ENCODE measurements at places on chromosomes 11 and 22.
A peak's percentile ranks its signal among the peaks of the same experiment; 100 is the strongest.

GRCh38 chr11:120425527-120425926 lies 86.0 kb upstream of the GRIK4 start:
- DNase-seq: no peak

- DNase-seq: no peak
Observed at GRCh38 chr11:125175896-125176575, 11.5 kb downstream of the PKNOX2 start.

GRCh38 chr22:19986410-19987341 lies 29.9 kb downstream of the ARVCF start:
- DNase-seq: peak; percentile 52

DNA sequence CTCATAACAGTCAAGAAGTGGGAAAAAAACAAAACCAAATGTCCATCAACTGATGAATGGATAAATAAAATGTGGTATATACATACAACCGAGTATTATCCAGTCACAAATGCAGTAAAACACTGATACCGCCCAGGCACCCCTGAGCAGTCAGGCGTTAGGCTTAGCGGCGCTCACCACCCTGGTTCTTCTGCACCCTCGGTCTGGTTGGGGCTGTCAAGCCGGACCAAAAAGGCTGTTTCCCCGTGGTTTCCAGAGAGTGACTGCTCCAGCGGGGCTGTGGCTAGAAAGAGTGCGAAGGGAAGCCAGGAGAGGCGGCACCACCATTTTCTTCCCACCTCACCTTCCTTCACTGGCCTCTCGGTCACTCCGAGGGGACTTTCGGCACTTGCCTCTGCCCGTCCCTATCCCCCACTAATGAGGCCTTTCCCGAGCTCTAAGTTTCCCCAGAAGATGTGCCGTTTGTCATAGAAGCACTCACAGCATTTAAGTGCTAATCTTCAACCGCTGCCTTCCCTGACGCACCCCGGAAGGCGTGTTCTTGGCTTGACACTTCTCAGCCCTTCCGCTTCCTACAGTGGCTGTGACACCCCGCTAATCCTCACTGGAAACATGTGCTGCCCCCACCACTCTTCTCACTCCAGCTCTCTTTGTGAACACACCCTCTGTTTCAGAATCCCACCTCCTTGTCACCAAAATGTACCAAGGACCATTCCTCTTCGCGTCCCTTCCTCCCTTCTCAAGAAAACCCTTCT lies 42.4 kb downstream of the FCHSD2 start:
- no peak for DNase-seq

DNA sequence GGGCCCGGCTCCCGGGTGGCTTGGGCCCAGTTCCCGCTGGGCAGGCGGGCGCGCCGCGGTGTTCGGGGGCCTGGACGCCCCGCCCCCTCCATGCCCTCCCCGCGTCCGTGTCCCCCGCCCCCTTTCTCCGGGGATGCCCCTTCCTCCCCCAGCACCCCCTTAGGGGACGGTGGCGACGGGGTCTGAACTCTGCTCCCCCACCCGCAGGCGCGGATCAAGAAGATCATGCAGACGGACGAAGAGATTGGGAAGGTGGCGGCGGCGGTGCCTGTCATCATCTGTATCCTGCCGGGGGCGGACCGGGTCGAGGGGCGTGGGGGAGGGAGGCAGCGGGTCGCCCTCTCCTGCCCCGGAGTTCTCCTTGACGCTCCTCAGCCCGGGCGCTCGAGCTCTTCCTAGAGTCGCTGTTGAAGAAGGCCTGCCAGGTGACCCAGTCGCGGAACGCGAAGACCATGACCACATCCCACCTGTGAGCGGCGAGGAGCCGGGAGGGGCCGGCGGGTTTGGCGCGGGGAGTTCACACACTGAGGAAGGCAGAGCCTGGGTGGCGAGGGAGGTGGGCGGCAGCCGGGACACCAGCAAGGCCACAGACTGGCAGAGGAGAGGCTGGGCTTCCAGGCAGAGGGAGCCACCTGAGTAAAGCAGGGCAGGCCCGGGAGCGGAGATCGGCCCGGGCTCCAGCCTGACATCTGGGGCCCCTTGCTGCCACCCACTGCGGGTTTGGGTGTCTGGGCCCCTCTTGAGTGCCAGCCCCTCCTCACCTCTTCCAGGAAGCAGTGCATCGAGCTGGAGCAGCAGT lies 546 bp downstream of the DRAP1 start:
- peak; percentile 52 for DNase-seq

GRCh38 chr11:75184757-75185425 lies 34.0 kb downstream of the SLCO2B1 start:
- no peak for DNase-seq

DNA sequence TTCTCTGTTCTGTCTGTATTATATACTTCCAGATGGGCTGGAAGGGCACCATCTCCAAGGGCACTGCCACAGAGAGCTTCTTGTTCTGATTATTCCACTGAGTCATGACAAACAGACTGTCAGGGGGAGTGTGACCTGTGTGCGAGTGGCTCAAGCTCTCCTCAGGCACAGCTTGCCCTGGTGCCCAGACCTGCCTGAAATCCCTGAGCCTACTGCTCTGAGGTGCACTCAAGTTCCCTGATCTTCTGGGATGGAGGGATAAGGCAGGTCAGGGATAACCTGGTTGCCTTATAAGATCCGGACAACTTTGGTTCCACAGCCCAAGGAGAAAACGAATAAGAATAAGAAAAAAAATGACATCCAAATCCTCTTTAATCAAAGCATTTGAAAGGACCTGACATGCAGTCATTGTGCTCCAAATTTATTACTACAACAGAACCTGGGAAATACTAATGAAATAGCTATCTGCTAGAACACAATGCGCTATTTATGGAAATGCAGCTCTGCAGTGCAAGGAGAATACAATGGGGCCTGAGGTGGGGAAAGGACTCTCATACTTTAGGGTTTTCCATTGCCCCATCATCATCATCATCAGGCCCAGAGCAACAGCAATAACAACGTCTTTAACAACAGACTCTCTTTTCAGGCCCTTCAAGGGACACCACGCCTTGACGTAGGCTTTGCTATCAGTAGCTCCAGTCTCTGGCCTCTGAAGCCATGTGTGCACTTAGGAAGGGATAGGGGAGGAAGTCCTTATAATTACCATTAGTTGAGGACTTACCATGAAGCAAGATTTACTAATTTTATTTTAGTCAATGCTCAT lies 217.1 kb upstream of the KIRREL3 start:
- no peak for DNase-seq

DNA sequence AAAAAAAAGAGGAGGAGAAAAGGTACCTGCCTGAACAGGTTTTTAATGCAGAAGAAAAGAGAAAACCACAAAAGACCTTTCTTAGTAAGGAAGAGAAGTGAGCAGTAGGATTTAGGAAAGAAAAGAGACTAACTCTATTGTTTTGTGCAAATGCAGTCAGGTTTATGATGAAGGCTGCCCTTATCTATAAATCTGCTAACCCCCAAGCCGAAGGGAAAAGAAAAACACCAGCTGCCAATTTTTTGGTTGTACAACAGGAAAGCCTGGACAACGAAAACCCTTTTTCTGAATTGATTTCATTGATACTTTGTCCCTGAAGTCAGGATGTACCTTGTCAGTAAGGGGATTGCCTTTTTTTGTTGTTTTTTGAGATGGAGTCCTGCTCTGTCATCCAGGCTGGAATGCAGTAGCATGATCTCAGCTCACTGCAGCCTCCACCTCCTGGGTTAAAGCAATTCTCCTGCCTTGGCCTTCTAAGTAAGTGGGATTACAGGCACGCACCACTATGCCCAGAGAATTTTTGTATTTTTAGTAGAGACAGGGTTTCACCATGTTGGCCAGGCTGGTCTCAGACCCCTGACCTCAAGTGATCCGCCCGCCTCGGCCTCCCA lies 21.2 kb downstream of the POLD4 start:
- no peak for DNase-seq

DNA sequence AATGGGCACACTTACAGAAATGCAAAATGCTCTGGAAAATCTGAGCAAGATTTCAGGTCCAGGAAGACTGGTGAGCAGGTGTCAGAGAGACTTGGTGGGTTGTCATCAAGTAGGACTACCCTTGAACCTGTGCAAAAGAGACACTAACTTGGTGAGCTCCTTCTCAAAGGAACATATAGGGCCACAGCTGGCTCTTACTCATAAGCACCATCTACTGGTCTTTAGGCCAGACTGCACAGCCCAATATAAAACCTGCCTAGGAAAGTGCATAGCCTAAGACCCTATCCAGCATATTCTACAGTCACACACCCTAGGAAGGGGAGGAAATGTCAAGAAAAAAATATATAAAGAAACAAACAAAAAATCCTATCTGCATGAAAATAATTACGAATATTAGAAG lies 18.2 kb upstream of the OR10W1 start:
- DNase-seq: no peak

GRCh38 chr11:76257074-76257719 lies 50.9 kb upstream of the WNT11 start:
- no peak for DNase-seq

DNA sequence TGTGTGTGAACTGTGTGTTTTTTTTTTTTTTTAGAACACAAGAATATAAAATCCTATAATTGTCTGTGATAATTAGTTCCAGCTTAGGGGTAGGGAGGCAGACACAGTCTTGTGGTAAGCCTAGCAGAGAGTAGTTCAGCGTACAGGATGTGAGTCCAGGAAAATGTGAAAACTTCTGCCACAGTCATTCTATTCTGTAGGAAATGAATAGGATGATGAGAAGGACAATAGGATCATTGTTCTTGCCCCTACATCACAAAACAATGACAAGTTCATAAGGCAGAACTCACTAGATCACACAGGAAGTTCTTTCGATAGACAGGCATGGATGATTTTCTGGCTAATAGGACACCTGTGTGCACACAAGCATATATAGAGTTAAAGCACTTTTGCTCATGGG lies 132.2 kb downstream of the NAV2 start:
- no peak for DNase-seq

GRCh38 chr11:65194564-65194963 lies 12.8 kb downstream of the CAPN1 start:
- no peak for DNase-seq

DNA sequence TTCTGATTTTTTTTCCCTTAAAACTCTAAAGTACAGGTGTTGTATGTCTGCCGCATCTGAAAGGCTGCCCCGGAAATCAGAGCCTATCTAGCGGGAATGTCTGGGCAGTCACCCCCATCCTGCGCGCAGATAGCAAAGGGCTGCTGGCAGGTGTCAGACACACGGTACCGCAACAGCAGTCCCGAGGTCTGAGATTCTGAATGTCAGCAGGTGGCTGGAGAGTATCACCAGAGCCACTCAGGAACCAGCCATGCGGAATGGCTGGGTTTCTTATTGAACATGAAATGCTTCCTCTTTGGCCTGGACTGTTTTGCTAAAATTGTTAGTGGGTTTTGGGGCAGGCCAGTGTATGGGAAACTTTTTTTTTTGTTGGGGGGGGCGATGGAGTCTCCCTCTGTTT lies 53.3 kb downstream of the CERK start:
- DNase-seq: no peak

- no peak for DNase-seq
Observed at GRCh38 chr11:12938590-12939247, 70.4 kb upstream of the RASSF10 start.

- peak; percentile 77 for DNase-seq
Observed at GRCh38 chr11:12110201-12110713, at the start of gene MICAL2. Gene MICAL2, plus strand, starts transcription at chr11:12110590. Its CDS starts 51,566 bp downstream, at chr11:12162156.

DNA sequence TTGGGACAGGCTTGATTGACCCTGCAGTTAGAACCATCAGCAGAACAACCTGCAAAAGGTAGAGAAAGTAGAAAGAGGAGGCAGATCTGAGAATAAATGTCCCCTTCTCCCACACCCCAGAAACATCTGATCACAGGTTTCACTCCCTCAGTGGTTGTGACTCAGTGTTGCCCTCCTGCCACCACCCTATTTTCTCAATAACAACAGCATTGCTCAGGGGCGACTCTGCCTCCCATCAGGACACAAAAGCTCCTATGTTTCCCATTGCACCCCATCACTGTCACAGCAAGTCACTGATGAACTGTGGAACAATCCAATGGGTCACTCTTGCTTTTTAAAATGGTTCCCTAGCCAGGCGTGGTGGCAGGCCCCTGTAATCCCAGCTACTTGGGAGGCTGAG lies 110.2 kb downstream of the RASSF10 start:
- no peak for DNase-seq

- no peak for DNase-seq
Observed at GRCh38 chr11:67261640-67261945, 4.7 kb upstream of the GRK2 start.

DNA sequence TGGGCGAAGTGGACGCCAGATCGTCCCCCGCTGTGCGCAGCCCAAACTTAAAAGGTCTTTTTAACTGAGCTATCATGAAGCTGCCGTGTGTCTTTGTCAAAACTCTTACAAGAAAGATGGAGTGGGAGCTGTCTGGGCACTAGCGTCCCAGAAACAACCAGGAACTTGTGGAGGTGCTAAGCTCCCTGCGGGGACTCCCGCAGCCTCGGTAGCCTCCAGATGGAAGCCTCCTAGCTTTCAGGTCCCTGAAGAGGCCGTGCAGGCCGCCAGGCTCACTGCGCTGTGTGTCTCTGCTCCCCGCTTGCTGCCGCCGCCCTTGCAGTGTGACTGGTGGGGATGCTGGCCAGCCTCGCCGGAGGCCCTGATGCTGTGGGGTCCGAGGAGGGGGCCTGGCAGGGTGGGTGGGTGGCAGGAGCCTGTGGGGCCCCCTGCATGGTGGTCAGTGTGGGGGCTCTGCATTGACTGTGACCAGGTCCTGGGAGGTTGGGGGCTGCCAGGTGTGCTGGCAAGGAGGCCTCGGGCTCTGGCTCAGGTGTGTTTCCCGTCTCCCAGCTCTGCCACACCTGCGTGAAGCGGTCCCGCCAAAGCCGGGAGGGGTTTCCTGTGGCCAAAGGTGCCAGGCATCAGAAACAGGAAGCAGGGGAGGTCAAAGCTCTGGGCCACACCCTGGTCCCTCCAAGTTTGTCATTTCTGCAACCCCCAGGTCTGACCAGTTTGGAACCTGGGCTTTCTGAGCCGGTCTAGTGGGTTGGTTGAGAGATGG lies 1.2 kb downstream of the TRABD start:
- DNase-seq: no peak

- no peak for DNase-seq
Observed at GRCh38 chr11:21630934-21631478, 561.9 kb upstream of the ANO5 start.

Measured in effector memory CD4-positive, alpha-beta T cell (primary cell).